ENCODE measurements at places on chromosomes 1 and 21.
A peak's percentile ranks its signal among the peaks of the same experiment; 100 is the strongest.

- DNase-seq: peak; percentile 8
Measured at GRCh38 chr1:64019818-64020217, 183.6 kb upstream of the UBE2U start.

- DNase-seq: peak; percentile 5
Measured at GRCh38 chr1:94719926-94720793, 100.0 kb upstream of the SLC44A3 start.

DNA sequence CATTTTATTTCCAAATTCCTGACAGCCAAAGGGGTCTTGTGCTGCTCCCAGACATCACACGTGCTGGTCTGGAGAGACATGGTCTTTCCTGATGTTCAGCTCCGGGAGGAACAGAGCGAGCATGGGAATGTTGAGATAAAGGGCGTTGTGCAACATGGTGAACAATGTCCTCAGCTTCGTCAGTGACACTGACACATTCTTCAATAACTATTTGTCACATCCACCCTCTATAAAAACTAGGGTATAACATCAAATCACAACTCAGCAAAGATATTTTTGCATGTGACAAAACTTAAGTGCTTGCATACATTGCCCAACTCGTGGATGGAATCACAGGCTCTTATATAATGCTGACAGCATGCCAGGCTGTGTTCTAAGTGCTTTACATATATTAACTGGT is 42.4 kb upstream of the GRHL3 start:
- no peak for DNase-seq

GRCh38 chr1:40976952-40977690 is 2.4 kb upstream of the CTPS1 start:
- DNase-seq: no peak

- DNase-seq: no peak
Measured at GRCh38 chr1:160149716-160150115, 1.7 kb upstream of the ATP1A4 start.

DNA sequence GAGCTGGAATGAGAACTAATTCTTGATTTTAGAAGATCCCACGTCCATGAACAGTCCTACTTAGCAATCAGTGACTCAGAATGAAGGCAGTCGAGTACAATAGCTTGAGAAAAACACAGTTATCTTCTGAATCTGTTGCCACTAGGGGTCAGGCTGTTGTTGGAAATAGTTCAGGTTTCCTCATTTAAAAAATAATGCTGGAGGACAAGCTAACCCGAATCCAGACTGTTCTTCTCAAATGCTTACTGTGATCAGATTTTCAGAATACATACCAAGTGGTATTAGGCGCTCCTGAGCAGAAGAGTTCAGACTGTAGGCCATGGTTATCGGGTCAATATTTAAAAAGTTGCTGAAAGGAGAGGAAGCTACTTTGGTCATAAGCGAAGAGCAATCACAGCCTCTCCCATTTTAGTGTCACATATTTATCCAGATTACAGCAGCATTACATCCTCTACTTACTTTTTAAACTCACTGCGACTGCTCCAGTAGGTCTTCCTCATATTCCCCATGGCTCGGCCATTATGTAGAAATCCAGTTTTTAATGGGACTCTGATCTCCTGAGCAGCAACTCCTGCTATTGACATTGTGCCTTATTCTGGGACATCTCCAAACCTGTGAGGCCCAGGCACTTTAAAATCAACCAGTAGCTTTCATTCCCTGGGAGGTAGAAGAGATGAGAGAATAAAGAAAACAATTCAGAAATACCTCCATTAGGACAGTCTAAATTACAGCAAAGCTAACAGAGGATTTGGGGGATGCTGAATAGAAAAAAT is 10.9 kb downstream of the ERRFI1 start:
- peak; percentile 67 for DNase-seq

GRCh38 chr1:156064615-156065014 is 3.7 kb downstream of the RAB25 start:
- no peak for DNase-seq

- DNase-seq: no peak
Measured at GRCh38 chr1:174497478-174497877, 49.7 kb downstream of the GPR52 start.

DNA sequence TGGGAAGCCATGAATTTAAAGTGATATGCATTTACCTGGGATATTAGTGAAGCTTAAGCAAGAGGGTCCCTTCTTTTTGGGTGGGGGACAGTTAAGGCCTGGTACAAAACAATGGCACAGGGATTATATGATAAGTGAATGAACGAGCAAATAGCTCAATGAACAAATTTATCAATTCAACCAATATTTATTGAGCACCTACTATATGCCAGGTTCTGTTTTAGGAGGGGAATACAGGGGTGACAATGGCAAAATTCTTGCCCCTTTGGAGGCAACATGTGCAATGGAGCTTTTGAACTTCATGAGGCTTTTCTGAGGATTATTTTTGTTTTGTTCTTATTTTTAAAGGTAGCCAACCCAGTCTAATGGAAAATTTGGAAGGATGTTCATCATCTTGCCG is 68.2 kb downstream of the FOXD2 start:
- DNase-seq: no peak

DNA sequence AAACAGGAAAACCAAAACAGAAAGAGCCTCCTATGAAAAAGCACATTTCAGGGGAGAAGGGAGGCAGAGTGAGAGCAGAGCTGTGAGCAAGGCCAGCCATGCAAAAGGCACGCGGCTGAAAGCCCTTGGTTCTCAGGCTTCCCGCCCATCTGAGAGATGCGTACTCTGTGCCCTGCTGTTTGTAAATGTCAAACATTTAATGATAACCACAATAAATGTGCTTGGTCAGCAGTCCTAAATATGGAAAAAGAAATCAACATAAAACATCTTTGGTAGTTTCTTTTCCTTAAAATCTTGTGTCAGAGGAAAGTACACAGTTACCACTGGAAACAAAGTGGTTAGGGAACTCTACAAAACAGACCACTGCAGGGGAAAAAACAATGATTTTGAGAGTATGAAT is 283.1 kb downstream of the DSCAM start:
- DNase-seq: no peak

- DNase-seq: peak; percentile 21
Measured at GRCh38 chr21:32946654-32947053, 79.1 kb upstream of the OLIG2 start.

- DNase-seq: peak; percentile 67
Measured at GRCh38 chr1:186289943-186290545, 85.0 kb downstream of the TPR start.

GRCh38 chr1:176469450-176470010 is 6.6 kb downstream of the PAPPA2 start:
- no peak for DNase-seq

- DNase-seq: peak; percentile 60
Measured at GRCh38 chr1:42282867-42283583, 52.0 kb downstream of the FOXJ3 start.

DNA sequence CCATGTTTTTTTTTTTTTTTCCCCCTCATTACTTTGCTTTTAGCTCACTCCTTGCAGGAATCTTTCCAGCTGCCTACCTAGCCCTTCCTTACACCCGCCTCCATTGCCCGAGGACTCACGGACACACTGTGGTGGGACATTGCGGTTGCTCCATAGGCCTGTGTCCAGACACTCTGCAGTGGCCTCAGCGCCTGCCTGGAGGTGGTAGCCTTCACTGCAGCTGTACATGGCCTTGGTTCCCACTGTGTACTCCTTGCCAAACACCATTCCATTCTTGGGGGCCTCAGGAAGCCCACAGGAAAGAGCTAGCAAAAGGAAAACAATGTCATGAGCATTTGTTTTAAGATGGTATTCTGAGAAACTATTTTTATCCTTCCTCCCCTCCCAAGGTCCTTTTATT is 99.9 kb downstream of the ZSCAN20 start:
- DNase-seq: no peak

DNA sequence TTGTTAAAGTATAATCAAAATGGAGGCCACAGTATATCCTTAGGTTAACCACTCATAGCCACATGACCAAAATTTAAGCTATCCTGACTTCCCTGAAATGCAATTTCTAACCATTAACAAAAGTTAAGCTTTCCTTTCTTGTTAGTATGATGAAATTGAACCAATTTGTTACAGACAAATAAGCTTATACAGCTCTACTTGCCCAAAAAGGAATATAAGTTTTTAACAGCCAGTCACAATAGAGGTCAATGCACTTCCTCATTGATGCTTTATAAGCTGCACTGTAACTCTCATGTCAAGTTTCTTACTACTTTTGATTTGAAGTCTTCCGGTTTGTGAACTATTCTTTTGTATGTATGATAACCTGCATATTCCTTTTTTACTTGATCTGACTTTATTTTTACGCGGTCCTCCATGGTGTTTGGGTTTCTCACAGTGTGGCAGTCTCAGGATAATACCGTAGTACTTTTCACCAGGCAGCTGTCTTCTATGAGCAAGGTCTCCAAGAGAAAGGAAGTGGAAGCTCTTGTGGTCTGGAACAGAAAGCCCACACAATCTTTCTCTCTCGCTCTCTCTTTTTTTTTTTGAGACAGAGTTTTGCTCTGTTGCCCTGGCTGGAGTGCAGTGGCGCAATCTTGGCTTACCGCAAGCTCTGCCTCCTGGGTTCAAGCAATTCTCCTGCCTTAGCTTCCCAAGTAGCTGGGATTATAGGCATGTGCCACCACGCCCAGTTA is 331.6 kb downstream of the SRGAP2C start:
- peak; percentile 79 for DNase-seq

Measured in activated CD4-positive, alpha-beta T cell treated with anti-CD3 and anti-CD28 coated beads, Interleukin-10, Interleukin-2, amounts not matched to agents 100 ng/mL and 50 ng/mL, durations not matched to agents 16 hours and 8 hours (primary cell).